ENCODE measurements at places on chromosomes 7 and 10. TPM values are rescaled to one million over a fixed set of nuclear protein-coding genes. Genes with fewer than 3 reads are reported as not detected.

PFKFB3 gene
- 49.1 TPM for total RNA-seq

ABCB1 gene
- total RNA-seq = 4.2 TPM

CCZ1 gene
- 61.5 TPM for total RNA-seq

GIMAP8 gene
- 15.5 TPM for total RNA-seq

LEP gene
- total RNA-seq = not detected

CACNB2 gene
- total RNA-seq = 108 TPM

CPA2 gene
- not detected for total RNA-seq

ANKRD22 gene
- total RNA-seq = not detected

AQP1 gene
- 518 TPM for total RNA-seq

DNA sequence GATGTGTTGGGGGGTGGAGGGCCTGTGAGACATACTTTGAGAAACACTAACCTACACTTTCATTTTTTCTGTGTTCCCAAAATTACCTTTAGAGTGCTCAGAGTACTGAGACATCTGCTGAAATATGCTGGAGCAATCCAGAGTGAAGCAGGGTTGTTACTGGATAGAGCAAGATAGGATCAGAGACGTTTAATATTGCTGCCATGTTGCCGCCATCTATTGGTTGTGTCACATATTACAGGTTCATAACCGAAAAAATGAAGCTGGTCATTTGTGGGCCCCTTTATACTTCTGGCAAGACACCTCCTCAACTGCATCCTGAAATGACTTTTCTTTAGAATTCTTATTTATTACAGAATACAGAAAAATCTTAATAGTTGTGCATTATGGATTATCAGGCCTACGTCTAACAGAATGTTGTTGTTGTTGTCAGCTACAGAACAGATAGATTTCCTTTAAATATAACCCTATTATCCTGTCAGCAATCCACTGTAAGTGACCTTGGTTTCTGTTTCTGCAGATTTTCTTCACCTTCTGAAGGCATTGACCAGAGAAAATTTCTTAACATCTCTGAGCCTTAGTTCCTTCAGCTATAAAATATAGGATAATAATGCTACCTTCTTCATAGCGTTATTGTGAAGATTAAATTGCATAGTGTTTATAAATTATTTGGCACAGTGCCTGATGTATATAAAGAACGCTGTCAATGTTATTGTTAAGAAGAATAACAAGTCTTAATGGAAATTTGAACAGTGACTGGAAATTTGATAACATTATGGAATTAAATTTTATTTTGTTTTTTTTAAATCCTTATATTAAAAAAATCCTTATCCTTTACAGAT lies 16.2 kb upstream of the DLD start:
- no peak for DNase-seq

GRCh38 chr10:119325131-119325530 lies 117.8 kb downstream of the GRK5 start:
- DNase-seq = no peak

GRCh38 chr7:132276976-132277725 lies 299.1 kb downstream of the PLXNA4 start:
- DNase-seq = no peak

DNA sequence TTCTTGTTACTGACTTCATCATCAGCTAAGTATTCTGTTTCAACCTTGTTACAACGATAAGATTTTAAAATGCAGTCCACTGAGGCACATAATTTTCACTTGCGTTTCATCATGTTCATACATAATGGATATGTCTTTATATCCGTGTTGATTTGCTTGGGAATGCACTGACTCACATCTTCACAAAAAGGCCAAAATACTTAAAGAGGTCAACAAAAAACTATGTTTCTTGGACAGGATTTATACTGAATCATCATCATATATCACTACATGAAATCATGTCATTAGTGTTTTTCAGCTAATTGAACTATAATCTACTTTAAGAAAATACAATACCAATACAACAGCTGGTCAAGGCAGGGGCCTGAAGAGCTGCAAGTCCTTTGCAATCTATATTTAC lies 324.5 kb upstream of the KLF6 start:
- no peak for DNase-seq

- no peak for DNase-seq
Observed at GRCh38 chr10:29171717-29172116, 117.2 kb upstream of the LYZL1 start.

DNA sequence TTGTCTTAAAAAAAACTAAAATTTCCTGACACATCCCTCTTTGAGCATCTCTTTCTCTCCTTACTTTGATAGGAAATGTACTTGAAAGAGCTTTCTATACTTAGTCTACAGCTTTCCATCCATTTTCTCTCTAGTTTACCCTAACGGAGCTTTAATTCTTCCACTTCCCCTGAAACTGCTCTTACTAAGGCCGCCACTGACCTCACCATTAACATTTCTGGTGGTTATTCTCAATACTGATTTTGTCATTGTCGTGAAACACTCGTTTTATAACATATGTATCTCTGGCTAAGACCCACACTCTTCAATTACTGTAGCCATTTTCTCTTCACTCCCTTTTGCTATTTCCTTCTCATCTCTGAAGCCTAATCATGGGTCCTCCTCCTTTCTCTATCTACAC lies 262.0 kb upstream of the FERD3L start:
- DNase-seq = no peak

DNA sequence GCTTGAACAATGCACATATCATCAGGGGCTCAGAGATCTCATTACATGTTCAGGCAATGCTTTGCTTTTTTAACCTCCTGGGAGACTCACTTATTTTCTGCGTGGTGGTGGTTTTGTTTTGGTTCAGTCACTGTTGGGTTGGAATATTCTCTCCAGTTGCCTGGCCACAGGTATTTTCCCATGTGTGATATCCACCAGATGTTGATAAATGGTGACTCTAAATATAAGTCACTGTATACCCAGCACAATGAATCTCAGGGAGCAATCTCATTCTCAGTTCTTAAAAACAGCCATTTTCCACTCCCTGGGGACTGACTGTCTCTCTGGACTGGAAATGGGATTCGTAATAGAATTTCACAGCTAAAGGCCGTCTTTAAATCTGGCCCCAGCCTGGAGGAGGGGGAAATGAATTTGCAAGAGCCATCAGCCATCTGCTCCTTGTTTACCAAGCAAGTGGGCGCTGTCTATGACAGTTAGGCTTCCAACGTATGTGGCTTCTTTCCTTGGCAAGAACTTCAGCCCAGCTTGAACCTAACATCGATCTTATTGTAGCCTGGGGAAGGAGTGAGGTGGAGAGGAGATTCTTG lies 1106.2 kb downstream of the NRG3 start:
- no peak for DNase-seq

- DNase-seq = no peak
Observed at GRCh38 chr7:46513447-46513848, 592.4 kb upstream of the IGFBP3 start.

GRCh38 chr10:127928021-127928806 lies 21.3 kb downstream of the PTPRE start:
- no peak for DNase-seq

DNA sequence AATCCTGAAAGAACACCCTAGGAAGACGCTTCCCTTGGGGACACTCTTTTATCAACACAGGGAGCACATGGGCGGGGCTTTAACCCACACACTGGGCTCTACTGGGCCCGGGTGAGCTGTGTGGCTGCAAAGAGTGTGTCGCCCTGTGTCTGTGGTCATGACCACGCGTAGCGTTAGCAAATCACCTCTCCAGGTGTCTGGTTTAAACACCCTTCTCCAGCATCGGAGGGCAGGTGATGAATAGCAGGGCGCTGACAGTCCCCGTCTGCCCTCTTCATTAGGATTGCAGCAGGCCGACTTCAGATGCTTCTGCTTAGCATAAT lies 127.7 kb downstream of the ADARB2 start:
- no peak for DNase-seq

DNA sequence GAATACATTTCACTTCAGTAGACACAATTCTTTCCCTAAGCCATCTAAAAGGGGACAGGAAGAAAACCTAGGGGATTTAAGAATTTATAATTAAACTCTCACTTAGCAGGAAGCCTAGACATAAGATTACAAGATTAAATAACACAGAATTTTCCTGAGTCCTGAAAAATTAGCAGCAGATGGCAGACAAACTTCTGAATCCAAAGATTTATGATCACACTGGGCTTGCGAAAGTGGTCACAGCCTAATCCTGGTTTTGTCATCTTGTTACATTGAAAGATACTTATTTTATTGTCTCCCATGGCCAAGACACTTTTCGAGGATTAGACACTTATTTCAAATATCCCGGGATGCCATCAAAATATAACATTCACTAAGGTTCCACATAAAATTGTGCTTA lies 2.9 kb downstream of the ERLIN1 start:
- no peak for DNase-seq

GRCh38 chr7:491958-492713 lies 27.5 kb downstream of the PDGFA start:
- no peak for DNase-seq

GRCh38 chr7:28237363-28237762 lies 56.8 kb upstream of the JAZF1 start:
- DNase-seq = no peak
